Glomerular endothelial cell (primary cell): ENCODE measurements at places on chromosomes 7 and 10.

DNA sequence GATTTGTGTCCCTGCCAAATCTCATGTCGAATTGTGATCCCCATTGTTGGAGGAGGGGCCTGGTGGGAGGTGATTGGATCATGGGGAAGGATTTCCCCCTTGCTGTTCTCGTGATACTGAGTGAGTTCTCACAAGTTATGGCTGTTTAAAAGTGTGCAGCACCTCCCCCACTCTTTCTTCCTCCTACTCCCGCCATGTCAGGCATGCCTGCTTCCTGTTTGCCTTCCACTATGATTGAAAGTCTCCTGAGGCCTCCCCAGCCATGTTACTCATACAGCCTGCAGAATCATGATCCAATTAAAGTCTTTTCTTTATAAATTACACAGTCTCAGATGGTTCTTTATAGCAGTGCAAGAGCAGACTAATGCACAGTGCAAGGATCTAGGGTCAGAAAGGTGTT is 75.4 kb downstream of the CALD1 start:
- no peak for DNase-seq

- no peak for DNase-seq
Observed at GRCh38 chr10:14698829-14699170, 75.9 kb downstream of the FAM107B start.

DNA sequence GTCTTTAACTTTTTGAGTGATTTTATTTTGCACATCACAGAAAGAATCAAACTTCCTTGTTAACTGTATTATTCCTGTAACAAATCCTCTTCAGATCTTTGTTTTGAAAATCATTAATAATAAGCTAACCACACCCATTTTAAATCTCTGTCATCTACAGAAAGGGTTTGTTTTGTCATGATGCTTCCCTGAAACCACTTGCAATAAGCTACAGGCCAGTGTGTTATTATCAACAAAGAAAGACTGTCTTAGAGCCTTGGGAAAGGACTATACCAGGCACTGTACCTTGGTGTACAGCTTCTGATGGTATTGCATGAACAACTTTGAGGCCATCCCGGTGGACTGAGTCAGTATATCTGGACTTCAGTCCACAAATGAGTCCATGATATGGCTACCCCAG is 145.3 kb upstream of the FAM3C start:
- DNase-seq, result no peak

GRCh38 chr7:42590771-42591310 is 321.0 kb downstream of the C7orf25 start:
- no peak for DNase-seq
